Fibroblast of skin of left biceps (primary cell): ENCODE measurements at places on chromosomes 16 and 17.

DNA sequence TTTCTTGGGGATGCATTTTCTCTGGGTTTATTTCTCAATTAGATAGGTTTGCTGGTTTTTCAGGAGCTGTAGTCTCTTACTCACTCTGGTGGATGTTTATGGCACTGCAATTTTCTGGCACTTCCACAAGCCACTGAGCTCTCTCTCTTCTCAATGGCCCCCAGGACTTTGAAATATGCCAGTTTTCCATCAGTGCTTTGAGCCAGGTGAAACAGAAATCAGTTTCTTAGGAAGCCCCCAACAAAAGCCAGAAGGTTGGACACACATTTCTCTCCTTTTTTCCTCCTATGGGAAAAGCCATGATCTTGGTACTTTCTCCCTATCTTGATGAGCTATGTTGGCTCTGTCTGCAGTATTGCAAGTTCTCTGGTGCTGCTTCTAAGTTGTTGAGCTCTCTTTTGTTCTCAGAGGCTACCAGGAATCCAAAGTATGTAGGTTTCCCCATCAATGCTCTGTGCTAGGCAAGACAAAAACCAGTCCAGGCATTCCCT is 90.7 kb upstream of the SMIM36 start:
- no peak for DNase-seq

DNA sequence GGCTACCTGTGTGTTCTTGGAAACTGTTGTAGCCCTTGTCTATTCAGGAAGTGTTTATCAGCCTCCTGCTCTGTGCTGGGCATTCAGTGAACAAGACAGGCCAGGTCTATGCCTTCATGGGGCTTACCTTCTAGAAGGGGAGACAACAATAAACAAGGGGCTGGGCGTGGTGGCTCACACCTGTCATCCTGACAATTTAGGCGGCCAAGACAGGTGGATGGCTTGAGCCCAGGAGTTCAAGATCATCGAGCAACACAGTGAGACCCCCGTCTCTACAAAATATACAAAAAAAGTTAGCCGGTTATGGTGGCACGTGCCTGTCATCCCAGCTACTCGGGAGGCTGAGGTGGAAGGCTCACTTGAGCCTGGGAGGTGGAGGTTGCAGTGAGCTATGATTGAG is 5.5 kb upstream of the GSG1L start:
- DNase-seq, result no peak

DNA sequence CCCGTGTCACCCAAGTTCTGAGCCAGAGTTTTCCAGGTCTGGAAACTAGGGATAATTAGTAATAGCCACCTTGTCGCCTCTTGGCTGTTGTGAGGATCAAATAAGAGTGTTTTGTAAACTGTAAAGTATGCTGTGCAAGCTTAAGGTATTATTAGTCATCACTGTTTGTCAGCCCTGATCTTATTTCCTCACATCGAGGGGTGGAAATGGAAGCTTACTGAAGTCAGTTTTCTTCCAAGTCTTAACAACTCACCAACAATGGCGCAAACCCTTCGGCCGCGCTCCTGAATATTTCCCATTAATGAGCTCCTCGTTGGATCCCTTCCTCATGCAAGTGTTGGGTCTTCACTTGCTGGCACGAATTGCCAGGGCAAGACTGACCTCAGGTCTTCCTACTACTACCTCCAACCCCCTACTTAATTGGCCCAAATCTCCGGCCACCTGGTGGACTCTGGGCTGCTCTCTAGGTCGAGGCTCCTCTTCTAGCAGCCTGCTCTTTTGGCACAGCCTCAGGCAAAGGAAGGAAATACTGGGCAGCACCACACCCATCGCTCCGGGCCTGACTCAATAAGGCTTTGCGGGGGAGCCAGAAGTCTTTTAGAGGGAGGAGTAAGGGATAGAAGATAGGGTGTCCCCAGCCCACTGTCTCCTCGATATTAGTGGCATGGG is 885 bp upstream of the SLC35B1 start:
- DNase-seq, result no peak

- DNase-seq, result peak; percentile 72
Measured at GRCh38 chr16:57194512-57194911, 8.4 kb downstream of the RSPRY1 start.

- DNase-seq, result no peak
Measured at GRCh38 chr17:39104046-39104445, 47.4 kb downstream of the PLXDC1 start.

DNA sequence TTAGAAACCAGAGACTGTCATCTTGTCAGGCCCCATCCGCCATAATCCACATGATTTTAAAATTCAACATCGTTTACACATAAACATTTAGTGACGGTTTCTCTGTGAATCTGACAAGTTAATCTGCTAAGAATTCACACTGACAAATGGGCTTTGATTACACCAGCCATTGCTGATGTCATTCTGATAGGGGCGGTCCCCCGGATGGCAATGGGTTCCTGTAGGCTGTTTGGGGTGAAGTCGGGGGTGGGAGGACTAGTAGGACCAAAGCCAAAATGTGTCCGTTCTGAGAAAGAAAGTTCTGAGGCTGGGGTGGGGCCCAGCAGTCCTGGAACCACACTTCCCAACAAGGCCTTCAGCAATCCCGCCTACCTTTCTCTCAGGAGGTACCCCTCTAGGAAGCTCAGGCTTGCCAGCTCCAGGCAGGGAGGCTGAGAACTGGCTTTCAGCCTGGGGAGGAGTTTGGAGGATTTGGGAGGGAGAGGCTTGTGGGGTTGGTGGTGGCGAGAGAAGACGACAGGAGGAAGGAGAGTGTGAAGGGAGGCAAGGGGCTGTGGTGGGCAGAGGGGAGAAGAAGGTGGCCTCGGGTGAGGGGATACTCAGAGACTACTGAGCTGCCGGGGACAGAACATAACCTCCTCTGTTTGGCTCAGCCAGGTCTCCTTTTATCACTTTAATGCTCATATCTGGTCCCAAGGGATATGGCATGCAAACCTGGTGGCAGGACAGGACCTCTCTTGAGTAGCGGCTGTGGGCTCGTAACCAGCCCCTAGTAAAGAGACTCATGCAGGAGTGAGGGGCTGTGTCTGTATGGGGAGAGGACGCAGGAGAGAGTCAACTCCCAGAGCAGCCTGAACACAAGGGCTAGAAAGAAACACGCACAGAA is 8.6 kb downstream of the HIC1 start:
- DNase-seq, result no peak

DNA sequence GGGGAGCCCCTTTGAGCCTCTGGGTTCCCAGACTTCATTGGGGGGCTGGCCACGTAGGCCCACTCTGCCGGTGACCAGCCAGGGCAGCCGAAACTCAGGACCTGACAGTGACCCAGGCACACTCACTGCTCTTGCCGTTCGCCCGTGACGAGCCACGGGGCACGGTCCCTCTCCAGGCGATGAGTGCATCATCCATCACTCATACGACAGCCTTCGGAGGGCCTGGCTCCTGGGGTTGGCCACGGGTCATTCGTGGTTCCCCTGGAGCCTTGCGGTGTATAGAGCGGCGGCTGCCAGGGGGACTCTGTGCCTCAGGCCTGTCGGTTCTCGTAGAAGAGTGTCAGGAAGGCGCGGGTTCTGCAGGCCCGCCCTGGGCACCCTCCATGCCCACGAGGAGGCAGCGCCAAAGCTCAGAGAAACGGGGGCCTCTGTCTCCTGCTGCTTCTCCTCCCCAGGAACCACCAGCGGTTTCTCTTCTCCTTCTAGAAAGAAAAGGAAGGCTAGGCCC is 11.2 kb upstream of the NUDT16L1 start:
- no peak for DNase-seq

DNA sequence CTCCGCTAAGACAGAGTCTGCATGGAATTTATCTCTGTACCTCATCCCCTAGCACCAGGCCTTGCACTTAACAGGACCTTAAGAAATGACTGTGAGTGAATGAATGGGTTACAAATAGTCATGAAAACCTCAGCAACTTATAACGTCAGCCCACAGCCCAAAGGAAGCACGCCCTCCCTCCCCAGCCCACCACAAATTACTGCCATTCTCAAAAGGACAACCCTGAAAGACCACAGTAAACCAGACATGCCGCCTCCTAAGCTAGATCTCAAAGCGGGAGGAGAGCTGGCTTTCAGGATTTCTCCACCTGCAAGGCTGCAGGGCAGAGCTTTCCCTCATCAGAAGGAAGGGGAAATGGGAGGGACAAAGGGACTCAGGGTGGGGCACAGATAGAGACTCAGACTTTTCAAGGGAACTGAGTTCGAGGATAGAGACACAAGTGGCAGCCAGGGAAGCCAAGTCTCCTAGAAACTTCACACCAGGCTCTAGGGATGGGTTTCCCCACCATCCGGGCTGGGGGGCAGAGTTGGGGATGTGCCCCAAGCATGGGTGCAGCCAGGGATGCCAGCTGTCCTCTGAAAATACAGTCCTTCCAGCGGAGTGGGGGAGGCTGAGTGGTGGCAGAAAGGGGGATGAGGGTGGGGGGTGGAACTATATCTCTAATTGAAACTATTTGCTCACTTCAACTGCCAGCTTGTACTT is 56.7 kb downstream of the PLXDC1 start:
- DNase-seq, result no peak

DNA sequence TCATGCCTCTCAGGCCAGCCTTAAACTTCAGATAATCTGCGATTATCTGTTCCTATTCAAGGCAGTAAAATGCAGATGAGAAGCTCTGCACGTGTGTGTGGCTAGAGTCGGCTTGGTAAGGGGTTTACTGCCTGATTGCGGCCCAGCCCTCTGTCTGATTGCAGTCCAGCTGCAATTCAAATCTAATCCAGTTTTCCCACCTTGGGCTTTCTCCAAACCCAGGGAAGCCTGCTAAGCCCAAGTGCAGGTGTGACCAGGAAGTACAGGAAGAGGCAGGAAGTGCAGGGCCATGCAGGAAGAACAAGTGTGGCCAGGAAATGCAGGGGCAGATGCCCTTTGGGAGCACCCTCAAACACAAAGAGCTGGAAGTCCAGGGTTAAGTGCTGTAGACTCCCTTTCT is 314.9 kb downstream of the CEP112 start:
- no peak for DNase-seq

DNA sequence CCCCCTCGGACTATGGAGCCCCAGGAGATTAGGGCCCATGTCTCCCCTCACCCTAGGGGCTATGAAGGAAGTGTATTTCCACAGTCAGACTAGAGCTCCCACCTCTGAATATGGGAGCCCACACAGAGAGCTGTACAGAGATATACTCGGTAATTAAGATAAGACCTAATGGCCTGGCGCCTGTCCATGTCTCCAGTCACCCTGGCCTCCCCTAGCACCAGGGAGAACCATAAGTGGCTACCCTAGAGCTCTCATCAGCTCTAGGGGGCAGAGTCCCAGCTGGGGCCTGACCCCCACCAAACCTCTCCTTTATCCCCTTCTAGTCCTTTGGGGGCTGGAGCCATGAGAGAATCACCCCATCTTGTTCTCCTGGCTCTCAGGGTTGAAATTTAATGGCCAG is 2.4 kb downstream of the TMEM101 start:
- no peak for DNase-seq

DNA sequence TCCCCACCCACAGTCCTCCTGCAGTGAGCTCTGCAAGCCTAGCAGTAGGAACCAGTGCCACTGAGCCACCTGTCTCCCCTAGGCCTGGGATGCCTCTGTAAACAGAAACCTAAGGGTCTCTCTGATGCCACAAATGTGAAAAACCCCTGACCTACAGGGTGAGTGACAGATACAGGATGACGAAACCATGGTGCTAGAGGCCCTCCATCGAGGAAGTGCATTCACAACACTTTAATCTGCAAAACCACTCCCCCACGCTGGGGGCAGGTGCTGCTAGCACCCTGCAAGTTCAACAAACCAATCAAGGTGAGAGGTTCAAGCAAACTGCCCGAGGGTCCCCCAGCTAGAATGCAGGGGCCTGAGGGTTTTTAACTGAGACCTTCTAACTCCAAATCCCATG is 59.5 kb downstream of the CDYL2 start:
- no peak for DNase-seq

DNA sequence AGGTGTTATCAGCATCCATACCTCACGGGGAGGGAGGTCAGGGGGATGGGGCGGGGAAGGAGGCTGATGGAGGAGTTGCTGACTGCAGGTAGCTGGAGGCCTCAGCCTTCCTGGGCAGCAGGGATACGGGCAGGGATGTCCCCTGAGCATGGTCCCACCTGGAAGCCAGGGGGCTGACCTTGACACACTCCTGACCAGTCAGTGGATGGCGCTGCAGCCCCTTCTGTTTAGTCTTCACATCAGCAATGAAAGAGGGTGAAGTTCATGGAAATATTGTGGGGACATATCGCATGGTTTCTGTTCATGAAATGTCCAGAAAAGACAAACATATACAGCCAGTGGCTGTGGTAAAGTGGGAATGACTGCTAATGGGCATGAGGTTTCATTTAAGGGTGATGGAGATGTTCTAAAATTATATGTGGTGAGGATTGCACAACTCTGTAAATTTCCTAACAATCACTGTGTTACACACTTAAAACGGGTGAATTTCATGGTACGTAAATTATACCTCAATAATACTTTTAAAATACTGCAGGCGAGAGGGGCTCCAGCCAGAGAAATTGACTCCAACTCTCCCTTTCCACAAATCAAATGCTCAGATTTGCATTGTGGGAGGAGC is 489.6 kb downstream of the CDH13 start:
- no peak for DNase-seq

DNA sequence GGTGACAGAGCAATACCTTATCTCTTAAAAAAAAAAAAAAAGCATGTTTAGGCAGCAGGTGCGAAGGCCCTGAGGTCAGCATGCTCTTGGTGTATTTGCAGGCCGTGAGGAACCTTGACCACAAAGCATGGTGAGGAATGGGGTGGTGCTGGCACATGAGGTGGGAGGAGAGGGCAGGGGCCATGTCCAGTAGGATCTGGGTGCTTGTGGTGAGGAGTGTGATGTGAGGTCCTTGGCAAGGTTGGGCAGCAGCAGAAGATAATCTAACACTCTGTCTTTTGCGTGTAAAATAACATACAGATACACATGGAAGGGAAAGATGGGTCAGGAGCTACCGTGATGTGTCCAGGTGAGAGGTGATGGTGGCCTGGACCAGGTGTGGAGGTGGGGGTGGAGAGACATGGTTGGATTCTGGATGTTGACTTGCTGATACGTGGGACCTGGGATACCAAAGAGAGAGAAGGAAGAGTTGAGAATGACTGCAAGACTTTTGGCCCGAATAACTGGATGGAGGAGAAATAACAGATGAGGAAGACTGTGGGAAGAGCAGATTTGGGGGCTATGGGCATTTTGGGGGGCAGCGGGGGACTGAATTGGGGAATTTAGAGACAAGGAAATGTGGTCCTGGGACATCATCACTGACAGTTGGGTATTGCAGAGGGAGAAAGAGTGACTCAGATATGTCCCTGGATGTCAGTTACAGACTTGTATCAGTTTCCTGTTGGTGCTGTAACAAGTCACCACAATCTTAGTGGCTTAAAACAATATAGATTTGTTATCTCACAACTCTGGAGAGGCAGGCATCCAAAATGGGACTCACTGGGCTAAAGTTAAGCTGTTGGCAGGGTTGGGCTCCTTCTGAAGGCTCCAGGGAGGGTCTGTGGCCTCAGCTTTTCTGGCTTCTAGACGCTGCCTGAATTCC is 274.9 kb downstream of the HAPSTR1 start:
- DNase-seq, result no peak
